ENCODE measurements at places on chromosomes 3 and 15.

DNA sequence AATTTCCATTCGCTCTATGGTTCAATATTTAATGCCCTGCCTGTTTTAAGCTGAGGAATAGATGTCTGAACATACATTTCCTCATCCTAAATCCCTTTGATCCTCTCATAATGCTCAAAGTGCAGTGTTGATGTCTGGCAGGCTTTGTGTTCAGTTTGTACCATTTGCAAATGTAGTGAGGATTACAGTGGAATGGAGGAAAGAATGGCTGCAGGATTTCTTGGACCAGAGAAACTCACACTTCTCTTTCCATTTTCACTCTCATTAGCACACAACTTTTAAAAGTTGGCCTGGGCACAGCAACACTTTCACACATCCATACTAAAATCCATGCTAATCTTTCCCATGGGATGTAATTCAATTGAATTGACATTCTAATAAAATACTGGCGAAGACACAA, 28.6 kb upstream of the THRB start:
- no peak for DNase-seq

DNA sequence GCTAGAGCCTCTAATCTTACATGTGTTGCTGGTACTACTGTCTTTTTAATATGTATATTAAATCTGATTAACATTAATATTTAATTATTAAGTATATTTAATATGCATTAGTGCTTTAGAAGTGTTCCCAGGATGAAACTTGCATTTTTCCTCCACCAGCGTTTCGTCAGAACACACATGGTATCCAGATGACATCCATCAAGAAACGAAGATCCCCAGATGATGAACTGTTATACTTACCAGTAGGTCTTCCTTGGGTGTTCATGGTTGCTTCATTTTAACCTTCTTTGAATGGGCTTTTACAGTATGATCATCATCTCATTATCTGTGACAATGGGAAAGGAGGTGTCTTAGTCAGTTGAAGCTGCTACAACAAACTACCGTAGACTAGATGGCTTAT, 238.0 kb downstream of the TP63 start:
- no peak for DNase-seq

DNA sequence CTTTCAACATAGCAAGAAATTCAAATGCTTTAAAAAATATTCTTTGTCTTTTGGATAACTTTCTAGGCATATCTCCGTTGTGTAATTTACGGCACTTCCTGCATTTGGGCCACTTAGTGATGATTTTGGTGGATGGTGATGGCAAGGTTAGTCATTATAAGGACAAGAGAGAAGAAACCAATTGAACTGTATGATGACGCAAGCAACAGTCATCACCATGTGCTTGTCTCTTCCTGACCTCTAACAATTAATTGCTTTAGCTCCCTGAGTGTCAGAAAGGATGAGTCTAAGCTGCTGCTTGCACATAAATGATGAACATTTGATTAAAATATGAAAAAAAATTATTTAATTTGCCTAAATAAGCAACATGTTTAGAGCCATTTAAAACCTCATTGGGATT, 11.3 kb upstream of the P2RY12 start:
- DNase-seq, result no peak

- no peak for DNase-seq
Observed at GRCh38 chr3:144458283-144458682, 486.7 kb downstream of the DIPK2A start.

GRCh38 chr15:96340598-96341512, 10.4 kb downstream of the NR2F2 start:
- no peak for DNase-seq

DNA sequence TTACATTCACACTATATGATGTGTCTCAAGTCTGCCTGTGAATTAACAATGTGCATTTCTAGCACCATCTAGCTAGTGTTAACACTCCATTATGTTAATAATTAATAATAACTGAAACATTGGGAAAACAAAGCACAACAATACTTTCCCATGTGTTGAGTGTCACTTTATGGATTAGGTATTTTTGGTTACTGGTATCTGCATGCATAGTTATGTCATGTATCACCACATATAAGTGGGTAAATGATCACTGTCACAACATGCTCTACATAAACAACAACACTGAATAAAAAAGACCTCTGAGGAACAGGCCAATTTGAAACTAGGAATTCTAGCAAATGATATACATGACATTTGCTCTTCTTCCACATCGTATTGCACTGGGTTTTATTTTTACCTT, 74.7 kb downstream of the MLH1 start:
- no peak for DNase-seq

- no peak for DNase-seq
Observed at GRCh38 chr3:34200576-34200975, 402.1 kb downstream of the PDCD6IP start.

DNA sequence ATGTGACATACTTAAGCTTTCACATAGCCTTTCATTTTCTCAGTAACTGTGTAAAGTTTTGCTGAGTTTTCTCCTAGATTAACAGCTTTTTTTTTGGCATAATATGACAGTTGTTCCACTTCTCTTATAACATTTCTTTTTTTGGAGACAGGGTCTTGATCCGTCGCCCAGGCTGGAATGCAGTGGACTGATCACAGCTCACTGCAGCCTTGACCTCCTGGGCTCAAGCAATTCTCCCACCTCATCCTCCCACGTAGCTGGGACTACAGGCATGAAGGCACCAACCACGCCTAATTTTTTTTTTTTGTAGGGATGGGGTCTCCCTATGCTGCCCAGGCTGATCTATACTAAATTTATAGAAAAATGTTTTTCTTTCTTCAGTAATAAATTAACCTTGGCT, 30.1 kb downstream of the DLG1 start:
- DNase-seq, result no peak

DNA sequence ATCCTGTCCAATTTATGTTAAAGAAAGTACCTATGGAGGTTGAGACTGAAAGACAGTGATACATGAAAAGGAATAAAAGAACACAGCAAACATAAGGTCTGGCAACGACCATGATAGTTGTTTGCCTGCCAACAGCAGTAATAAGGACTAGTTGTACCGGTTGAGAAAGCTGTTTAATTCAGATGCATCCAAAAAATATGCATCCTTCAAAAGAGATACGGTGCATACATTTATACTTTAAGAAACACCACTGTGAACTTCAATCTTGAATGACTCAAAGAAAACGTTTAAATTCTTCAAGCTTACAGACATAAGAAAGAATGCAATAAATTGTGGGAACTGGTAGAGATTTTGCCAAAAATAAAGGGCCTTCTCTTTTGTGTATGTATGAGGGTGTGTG, 492.1 kb downstream of the NLGN1 start:
- DNase-seq, result no peak

Measured in CD8-positive, alpha-beta T cell (primary cell).